Naive thymus-derived CD4-positive, alpha-beta T cell (primary cell): ENCODE measurements at places on chromosomes 11 and 22. TPM values are rescaled to one million over a fixed set of nuclear protein-coding genes. Genes with fewer than 3 reads are reported as not detected.

Gene OR2AT4
- total RNA-seq, result not detected

Gene CDPF1
- total RNA-seq, result 11.8 and 13.8 TPM in 2 replicates

Gene CARD16
- 103 TPM for total RNA-seq

Gene OR52E8
- total RNA-seq, result not detected
